ENCODE measurements at places on chromosomes 13 and 19. TPM values are rescaled to one million over a fixed set of nuclear protein-coding genes. Genes with fewer than 3 reads are reported as not detected.
A peak's percentile ranks its signal among the peaks of the same experiment; 100 is the strongest.

GRCh38 chr19:37306383-37306963 lies 64.4 kb upstream of the ZNF527 start:
- DNase-seq = no peak

DNA sequence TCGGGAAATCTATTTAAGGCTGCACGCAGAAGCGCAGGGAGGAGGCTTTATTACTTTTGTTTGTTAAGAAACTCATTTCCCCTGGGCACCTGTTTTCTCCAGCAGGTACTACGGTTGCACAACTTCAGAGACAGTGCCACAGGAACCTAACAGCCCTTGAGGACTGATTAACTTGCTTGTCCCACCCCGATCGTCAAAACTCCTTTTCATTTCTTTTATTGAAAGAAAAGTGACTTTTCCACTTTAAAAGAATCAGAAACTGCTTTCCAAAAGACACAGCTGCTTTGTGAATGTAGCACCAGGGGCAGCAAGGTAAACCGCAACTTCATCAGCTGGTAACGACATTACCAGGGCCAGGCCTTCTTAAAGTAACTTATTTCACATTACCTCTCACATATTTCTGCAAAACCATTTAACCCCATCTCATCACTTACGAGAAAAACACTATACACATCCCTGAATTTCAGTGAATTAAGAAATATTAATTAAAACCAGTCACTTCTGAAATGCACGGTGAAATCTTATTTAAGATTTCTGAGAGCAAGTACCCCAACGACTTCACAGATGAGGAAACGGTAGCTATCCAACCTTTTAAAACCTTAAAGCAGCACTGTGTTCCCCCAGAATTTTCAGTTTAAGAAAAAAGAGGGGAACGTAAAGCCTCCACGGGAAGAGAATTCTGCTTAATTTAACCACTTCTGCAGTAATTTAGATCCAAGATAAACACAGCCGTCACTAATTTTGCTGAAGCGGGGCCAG lies 1.4 kb downstream of the ANKRD10 start:
- DNase-seq = peak; percentile 52

DNA sequence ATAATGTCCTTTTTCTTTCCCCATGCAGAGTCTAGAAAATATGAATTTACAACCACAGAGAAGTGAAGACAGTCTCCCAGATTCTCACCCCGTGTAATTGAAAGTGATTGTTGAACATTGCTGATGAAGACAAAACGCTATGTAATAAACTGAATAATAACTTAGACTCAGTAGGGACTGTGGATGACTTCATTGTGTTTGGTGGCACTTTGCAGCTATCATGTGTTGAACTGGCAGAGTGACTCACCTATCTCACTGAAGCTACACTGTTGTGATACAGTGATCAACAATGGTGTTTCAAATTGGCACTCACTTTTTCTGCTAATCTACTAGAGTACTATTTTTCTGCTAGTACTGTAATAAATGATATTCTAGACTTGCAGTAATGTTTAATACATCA lies 261.3 kb downstream of the DACH1 start:
- DNase-seq = no peak

- no peak for DNase-seq
Measured at GRCh38 chr13:110455444-110455843, 106.1 kb downstream of the RAB20 start.

DNA sequence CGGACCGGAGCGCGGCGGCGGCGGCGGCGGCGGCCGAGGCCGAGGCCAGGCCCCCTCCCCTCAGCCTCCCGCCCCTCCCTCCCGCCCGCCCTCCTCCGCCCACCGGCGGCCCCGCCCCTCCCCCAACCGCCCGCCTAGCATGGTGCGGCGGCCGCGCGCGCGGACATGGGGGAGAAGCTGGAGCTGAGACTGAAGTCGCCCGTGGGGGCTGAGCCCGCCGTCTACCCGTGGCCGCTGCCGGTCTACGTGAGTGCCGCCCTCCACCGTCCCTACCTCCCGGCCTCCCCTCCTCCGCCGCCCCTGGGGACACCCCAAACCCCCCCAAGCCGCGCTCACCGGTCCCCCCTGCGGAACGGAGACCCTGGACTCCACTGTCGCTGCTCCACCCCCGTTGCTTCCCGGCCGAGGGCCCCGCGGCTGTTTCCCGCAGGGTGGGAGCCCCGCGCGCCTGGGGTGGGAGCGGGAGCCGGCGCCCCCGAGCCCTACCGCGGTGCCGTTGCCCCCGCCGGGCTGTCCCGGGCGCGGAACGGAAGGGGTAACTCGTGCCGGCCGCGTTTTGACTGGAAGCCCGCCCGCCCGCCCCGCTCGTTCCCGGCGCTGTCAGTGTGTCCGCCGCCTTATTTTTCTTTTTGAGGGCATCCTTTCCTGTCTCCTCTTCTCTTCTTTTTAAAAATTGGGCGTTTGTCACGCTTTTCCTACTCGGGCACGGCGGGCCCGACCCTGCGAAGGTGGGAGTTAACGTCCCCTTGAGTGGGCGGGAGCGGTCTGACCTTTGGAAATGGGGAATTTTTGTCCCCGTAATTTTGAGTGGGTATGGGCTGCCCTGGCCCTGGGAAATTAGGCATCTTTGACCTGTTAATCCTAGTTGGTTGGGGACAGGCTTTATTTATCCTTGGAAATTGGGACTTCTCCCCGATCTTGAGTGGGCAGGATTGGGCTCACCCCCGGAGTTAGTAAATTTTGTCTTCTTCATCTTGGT lies 576 bp downstream of the DOT1L start:
- DNase-seq = no peak

DNA sequence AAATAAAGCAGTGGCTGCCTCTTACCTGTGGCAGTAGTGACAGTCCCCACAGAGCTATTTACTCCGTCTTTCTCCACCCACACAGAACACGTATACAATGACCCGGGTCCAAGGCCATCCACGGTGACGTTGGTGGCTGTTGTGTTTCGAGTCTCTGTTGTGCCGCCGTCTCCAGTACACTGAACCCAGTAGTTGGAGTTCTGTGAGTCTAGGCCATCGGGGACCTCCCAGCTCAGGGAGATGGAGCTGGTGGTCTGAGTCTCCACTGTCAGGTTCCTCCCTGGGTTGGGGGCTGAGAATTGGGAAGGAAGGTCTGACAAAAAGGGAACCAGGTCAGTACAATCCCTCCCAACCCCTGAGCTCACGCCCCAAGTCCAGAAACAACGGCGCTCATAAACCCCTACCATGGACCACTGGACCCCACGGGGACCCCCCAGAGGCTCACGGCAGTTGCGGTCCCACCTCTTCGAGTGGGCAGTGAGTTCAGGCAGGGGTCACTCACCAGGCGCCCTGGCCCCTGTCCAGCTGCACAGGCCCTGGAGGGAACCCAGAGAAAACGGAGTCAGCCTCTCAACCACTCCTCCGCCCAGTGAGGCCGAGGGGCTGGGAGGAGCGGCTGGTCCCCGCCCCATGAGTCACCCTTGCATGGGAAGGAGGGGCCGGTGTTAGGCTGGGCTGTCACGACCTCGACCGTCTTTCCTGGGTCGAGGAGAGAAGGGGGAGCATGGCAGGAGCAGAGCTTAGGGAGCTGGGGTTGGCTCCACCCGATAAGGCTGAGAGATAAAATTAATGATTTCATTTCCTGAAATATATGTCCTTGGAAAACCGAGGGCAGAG lies 2.4 kb downstream of the PTPRH start:
- DNase-seq = peak; percentile 51

- no peak for DNase-seq
Measured at GRCh38 chr13:84265257-84265764, 383.0 kb upstream of the SLITRK1 start.

DNA sequence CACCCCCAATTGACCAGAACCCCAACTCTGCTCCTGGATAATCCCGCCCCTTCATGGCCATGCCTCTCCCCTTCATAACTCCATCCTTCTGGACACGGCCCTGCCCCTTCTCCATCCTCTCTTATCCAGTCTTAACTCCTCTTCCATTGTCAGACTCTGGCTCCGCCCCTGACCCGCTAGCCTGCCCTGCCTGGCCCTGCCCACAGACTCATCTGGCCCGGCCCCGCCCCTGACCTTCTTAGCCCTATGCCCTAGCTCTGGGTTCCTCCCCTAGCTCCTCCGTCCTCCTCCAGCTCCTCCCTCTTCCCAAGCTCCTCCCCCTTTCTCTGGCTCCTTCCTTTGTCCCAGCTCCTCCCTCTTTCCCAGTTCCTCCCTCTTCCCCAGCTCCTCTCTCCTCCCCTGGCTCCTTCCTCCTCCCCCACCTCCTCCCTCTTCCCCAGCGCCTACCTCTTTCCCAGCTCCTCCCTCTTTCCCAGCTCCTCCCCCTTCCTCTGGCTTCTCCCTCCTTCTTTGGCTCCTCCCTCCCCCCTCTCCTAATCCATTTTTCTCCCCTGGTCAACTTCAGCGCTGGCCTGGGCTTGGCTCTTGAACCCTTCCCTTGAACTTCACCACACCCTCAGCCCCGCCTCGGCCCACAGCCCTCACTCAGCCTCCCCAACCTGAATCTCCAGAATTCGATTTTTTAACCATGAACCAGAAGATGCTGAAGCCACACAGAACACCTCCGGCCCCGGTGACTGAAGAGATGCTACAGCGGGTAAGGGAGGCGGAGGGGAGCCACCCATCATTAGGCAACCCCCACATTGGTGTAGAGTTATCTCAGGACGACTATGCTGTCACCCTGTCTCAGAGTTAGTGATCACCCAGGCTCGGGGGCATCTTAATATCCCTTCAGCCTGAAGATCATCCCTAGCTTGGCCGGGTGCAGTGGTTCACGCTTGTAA lies 9.2 kb upstream of the ZNF358 start:
- DNase-seq = no peak

- DNase-seq = no peak
Measured at GRCh38 chr13:21152251-21152899, 24.0 kb downstream of the SKA3 start.

GRCh38 chr13:84649853-84650252 lies 767.6 kb upstream of the SLITRK1 start:
- no peak for DNase-seq

GRCh38 chr13:49093376-49093775 lies 117.7 kb downstream of the FNDC3A start:
- no peak for DNase-seq

- no peak for DNase-seq
Measured at GRCh38 chr13:113122550-113123225, at the start of gene F10. F10 (plus strand) TSS chr13:113122799; CDS start chr13:113122856, 57 bp downstream.

- DNase-seq = no peak
Measured at GRCh38 chr19:24101459-24102115, 14.6 kb downstream of the ZNF254 start.

- DNase-seq = no peak
Measured at GRCh38 chr19:29088761-29089160, 124.2 kb downstream of the UQCRFS1 start.

The C13orf42 gene
- total RNA-seq = not detected

The ZNF460 gene
- total RNA-seq = 65.0 TPM

The MUC16 gene
- total RNA-seq = not detected

The FFAR2 gene
- total RNA-seq = not detected

The VN1R2 gene
- total RNA-seq = not detected

The FGF14 gene
- total RNA-seq = not detected

The OLFM4 gene
- total RNA-seq = not detected

The FGF21 gene
- total RNA-seq = not detected
